ENCODE measurements at places on chromosomes 3 and 15.

- DNase-seq, result peak; percentile 17
Measured at GRCh38 chr3:144085964-144086363, 114.3 kb downstream of the DIPK2A start.

DNA sequence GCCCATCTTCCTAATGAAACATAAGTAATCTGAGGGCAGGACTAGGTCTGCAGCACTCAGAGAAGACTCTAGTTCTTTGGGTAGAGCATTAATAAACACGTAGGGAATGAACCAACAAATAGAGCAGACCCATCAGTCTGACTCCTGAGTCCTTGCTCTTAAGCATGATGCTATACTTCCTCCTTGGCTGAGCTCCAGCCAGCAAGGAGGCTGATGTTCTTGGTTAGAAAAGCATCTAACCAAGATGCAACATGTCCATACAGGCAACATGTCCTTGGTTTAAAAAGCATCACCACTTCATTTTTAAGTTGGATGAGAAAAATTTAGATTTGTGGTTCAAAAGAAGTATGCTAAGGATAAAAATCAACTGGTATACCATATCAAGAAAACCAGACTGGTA, 8.5 kb upstream of the MYH15 start:
- no peak for DNase-seq

- no peak for DNase-seq
Measured at GRCh38 chr15:90031231-90031791, 30.2 kb downstream of the ZNF710 start.

GRCh38 chr3:75015280-75015679, 400.8 kb upstream of the CNTN3 start:
- peak; percentile 56 for DNase-seq

- DNase-seq, result no peak
Measured at GRCh38 chr15:50113187-50113505, 5.9 kb downstream of the ATP8B4 start.

GRCh38 chr3:21751886-21752285, 876 bp upstream of the ZNF385D start:
- peak; percentile 8 for DNase-seq

DNA sequence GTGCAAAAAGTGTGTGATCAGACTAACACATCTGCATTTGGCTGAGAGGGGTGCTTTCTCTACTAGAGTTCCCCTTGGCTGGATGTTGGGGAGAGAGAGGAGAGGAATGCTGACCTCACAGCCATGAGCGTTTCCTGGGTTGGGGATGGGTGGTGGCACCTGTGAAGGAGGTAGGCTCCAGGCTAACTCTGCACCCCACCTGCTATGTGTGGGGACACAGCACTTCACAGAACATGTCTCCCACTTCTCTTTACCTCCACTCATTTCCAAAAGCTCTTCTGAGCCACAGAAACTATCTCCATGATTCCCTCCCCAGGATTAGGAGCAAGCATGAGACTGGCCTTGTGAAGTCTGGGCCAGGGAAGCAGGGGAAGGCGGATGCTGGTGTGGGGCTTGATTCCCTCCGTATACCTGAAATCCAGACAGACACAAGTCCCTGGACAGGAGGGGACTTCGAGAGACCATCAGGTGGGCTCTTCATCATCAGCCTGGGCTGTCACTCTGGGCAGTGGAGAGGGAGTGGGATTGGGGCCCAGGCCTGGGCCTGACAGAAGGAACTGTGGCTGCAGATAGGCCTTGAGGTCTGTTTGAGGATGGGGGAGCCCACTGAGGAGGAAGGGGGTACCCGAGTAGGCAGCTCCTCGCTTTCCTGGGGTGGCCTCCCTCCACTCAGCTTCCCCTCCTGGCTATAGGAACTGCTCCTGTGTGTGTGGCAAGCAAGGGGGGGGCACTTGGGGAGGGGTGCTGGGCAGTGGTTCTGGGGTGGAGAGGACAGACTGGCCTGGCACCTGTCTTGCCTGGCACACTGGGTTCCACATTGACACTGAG, 40.7 kb downstream of the FEM1B start:
- DNase-seq, result no peak

- DNase-seq, result peak; percentile 58
Measured at GRCh38 chr3:195522254-195523023, 20.7 kb downstream of the PPP1R2 start.

- no peak for DNase-seq
Measured at GRCh38 chr3:127200086-127200691, 7.3 kb downstream of the PRR23E start.

GRCh38 chr15:37877851-37878741, 56.3 kb upstream of the TMCO5A start:
- no peak for DNase-seq

DNA sequence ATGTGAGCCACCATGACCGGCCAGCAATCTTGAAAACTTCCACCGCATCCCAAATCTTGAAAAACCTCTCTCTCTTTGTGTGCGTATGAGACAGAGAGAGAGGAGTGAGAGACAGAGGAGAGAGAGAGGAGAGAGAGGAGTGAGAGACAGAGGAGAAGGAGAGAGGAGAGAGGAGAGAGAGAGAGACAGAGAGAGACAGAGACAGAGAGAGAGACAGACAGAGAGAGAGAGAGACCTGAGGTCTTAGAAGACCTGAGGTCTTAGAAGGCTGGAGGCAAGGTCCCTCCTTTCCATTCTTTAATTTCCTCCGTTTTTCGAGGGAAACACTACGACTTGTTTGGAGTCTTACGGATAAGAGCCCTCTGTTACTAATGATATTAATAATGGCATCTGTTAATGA, 39.5 kb downstream of the TMEM40 start:
- no peak for DNase-seq

GRCh38 chr15:66161108-66161507, 92.4 kb downstream of the MEGF11 start:
- DNase-seq, result no peak

GRCh38 chr15:39834256-39834655, 51.6 kb upstream of the FSIP1 start:
- DNase-seq, result no peak

DNA sequence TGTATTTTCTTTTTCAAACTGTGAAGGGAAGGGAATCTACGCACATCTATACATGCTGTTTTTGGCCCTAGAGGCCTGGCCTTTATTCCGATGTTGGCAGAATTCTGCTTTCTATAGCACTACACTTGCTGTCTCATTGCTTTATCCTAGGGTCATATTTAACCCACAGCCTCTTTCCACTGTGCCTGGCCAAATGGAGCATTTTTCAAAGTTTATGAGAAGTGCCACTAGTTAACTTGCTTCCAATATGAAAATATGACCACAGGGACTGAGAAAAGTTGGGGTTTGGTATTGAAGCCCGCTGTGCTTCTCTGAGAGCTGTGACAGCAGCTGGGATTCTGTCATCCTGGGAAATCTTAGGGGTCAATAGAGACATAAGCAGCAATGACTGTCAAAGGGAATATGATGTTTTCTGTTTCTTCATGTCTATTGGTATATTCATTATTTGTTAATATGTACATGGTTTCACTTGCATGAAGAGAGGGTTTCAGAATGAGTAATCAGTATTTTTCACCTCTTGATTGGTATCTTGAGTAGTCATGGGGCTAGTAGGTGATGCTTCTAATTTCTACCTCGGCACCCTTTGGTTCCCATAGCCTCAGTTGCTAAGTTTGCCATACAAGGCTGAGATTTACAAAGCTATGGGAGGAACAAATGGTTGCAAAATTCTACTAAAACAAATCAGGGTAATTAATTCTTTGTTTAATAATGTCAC, 275.8 kb upstream of the RBMS3 start:
- DNase-seq, result no peak

DNA sequence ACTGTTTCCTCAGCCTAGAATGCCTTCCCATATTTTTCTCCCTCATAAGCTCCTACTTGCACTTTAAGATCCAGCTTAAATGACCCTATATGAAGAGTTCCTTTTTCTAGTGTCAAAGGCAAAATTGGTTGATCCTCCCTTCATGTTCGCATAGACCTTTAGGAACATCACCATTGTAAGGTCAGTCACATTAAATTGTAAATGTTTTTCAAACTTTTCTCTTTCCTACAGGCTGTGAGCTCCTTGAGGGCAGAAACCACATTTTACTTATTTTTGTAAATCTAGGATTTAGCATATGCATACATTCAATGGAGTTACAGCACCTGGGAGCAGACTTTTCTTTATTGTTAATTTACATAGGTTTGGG, 813 bp downstream of the SMCO1 start:
- DNase-seq, result no peak

- no peak for DNase-seq
Measured at GRCh38 chr15:33461671-33462070, 150.9 kb downstream of the RYR3 start.

DNA sequence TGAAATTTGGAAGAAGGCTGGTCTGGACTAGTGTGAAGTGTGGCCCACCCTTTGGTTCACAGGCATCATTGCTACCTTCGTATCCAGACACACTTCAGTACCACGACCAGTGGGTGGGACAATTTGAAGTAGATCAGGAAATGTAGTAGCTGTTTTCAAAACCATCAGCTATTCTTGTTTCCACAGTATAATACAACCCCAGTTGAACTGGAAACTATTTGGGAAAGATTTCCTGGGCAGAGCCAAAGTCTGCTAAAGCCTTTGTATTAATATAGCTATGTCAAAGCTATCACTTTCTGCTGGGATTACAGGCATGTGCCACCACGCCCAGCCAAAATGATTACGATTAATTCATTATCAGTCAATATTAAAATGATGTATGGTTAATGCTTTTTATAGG, 298.8 kb upstream of the RASGRP1 start:
- DNase-seq, result no peak

- no peak for DNase-seq
Measured at GRCh38 chr3:129775870-129776269, 117.6 kb downstream of the TMCC1 start.

DNA sequence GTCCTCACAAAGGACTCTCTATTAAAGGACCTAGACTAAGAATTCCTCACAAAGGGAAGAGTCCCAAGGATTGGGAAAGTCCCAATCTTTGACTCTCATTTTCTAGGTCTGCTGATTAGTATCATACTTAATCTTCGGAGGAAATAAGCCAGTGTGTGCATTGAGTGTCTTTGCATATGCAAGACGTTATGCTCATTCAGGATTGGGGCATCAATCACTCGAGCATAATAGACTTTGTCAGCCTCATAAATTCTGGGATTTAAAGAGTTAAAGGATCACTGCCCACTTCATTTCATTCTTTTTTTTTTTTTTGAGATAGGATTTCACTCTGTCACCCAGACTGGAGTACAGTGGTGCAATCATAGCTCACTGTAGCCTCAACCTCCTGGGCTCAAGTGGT, 154.3 kb downstream of the RBPMS2 start:
- no peak for DNase-seq

DNA sequence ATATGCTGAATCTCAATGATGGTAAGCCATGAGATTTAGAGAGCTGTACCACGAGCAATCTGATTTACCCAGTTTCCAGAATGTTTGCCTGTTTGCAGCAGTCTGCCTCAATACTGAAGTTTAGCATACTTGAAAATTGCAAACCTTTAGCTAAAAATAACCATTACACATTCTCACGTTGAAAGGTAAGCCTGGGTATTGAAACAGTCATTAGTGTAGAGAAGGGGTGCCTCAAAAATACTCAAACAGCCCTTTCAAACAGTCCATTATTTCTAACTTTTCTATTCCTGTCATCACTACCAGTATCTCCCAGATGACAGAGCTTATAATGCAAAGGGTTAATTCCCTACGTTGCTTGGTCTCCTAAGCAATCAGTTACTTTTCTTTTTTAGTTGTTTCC, 111.8 kb upstream of the MBNL1 start:
- no peak for DNase-seq

DNA sequence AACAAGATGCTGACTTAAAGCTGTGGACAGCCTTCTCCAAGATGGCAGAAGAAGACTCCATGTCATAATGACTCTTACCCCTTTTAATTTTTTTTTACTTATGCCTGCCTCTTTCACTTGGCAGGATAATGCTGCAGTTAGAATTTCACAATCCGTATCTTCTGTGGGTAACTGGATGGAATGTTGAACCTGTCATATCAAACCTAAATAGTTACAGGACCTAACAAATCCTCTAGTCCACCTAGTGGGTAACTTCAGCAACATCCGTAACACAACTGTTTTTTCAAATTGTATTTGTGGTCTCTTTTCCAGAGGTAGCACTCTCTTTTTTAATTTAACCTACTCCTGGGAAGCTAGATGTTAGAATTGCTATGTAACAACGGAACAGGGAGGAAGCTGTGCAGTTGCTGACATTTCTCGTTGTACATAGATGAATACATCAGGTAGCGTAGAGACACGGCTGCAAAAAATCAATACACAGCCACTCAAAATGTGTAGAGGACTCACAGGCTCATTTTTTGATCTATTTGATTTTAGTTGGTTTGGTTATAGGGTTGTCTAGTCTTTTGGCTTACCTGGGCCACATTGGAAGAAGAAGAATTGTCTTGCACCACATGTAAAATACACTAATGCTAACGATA, 43.9 kb upstream of the TRPM1 start:
- no peak for DNase-seq

DNA sequence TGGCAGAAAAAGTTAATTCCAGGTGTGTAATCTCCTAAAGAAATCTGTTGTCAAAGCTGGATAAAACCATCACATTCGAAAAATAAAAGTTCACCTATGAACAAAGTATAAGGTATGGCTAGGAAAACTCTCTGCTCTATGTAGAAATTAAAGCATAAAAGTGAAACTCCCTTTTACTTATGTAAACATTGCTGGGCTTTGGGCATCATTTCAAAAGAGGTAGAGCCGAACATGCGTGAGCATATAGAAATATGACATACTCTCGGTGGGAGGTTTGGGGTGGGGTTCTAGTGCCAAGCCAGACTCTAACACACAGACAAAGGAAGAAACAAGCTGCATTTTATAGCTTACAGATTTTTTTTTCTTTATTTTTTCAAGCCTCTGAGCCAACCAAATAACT, 306.8 kb upstream of the ATP11B start:
- DNase-seq, result no peak

DNA sequence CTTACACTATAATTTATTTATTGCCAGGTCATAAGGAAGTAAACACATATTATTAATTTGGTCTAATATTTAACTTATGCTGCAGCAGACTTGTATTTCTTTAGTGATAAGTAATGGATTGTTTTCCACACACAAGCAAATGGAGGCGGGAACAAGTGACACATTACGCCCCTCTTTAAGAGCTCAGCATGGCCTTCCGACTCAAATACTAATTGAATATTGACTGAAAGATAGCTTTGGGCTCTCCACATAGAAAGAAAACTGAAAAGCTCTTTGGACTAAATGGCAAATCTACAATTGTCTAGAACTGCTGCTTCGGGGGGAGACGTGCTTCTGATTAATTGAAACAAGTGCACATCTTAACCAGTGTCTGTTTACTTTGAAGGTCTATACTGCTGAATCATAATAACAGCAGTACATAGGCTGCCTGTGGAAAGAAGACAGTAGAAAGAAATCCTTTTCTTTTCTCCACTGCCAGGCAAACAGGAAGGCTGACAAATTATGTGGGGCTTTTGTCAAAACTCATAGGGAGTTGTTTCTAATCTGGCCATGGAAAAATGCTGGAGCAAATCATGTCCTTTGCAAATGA, 15.9 kb downstream of the CADPS start:
- no peak for DNase-seq

DNA sequence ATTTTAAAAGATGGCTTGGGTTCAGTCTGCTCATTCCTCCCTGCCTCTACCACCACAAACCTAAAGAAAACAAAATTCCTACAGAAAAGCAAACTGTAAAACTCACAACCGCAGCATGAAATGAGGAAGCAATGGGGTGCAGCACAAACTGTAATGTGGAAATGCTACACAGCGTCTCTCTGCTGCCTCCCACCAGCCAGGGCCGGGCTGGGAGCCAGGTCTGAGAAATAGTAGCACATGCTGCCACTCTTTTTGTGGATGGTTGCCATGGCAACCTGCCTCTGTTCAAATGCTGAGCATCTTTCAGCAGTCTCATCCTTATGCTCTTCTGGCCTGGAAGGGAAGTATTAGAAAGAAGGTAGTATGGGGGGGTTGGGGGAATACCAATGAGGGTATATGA, 55.4 kb downstream of the EOMES start:
- DNase-seq, result peak; percentile 86

Measured in NCI-H524 (cell line).